ENCODE measurements at places on chromosomes 11 and 22.

- no peak for DNase-seq
These were observed 53.1 kb downstream of the THAP12 start for GRCh38 chr11:76327756-76328388.

DNA sequence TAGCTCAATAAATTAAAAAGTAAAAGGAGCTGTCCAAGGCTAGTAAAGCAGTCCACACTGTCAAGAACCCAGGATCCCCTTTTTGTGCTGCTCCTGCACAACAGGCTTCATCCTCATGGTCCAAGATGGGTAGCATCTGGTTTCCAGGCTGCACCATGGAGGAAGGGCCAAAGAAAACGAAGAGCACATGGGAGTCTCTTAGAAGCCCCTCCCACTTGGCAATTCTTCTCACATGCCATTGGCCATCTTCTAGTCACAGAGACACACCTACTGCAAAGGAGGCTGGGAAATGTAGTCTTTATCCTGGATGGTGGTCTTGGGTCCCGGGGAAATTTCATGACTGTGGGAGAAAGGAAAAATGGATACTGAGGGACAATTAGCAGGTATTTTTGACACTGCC, 37.8 kb downstream of the PRR5L start:
- no peak for DNase-seq

- DNase-seq: no peak
These were observed 7.0 kb downstream of the PTPRJ start for GRCh38 chr11:47987310-47987709.

- DNase-seq: no peak
These were observed 4.7 kb downstream of the SCYL1 start for GRCh38 chr11:65529475-65530156.

GRCh38 chr22:50002791-50003190, 9.8 kb downstream of the IL17REL start:
- DNase-seq: no peak

- no peak for DNase-seq
These were observed 43.0 kb upstream of the TOP3B start for GRCh38 chr22:22025320-22026156.

DNA sequence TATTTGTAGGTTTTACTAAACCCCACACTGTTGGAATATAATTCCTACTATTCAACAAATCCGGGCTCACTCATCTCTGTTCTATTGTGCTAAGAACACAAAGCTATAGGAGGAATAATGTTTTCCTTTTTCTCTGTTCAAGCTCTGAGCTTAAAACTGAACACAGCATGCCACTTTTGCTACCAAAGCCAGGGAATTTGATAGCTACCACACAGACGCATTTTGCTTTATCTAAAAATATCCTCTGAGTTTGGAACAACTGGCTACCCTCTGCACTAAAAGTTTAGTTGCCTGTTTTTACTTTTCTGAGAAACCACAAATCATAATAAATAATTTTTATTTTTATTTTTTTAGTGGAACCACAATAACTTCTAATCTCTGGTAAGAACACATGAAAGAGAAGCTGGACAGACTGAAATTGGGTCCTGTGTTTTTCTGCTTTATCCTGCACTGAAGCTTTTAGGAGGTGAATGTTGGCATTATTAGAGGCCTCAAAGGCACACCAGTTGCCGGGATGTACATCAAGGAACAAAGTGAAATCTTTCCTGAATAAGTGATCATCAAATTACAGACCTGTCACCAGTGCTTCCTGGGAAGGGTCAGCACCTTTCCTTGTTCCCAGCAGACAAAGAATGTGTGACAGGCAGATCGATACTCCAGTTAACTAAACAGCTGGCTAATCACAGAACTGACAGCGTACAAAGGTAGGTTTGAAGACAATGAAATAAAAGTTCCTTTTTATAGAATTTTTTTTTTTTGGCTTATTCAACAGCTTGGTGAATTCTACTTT, 523.2 kb upstream of the TENM4 start:
- no peak for DNase-seq

All from central memory CD4-positive, alpha-beta T cell (primary cell).